ENCODE measurements at places on chromosomes 7 and 10.
A peak's percentile ranks its signal among the peaks of the same experiment; 100 is the strongest.

DNA sequence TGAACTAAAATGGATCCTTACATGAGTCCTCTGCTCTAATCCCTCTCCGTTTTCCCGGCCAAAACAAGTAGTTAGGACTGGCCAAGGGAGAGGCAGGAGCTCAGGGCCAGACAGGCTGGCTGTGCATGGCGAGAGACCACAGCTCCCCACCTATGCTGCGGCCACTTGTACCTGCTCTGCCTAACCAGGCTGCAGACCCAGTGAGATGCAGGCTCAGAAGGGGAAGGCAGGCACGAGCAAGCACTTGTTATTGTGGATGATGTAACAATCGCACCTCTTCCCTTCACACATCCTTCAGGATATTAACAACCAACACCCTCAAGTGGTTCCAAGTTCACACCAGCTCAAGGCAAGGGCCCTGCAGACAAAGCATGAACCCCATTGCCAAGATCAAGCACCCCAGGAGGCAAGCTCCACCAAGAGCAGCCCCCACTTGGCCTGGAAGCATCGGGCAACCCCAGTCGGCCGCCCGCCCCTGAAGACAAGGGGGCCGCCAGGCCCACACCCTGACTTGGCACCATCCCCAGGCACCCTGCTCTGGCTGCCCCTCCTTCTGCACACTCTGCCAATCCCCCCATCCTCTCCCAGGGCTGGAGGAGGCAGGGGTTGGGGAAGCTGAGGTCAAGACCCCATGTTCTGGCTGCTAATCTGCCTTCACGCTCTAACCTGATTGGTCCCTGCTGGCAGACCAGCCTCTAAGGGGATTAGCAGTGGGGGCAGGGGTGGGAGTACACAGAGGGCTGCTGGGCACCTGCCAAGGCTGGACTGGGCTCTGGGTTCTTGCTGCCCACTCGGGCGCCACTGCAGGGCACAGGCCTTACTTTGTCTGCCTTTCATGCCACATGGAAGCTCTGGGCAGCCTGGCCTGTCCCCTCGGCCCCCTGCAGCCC lies 111.3 kb downstream of the SLIT1 start:
- DNase-seq: no peak

GRCh38 chr10:76902949-76903348 lies 734.7 kb downstream of the KCNMA1 start:
- no peak for DNase-seq

GRCh38 chr10:79184145-79184625 lies 115.4 kb downstream of the ZMIZ1 start:
- no peak for DNase-seq

- peak; percentile 79 for DNase-seq
Measured at GRCh38 chr10:71708301-71708703, 11.3 kb downstream of the C10orf105 start.

- no peak for DNase-seq
Measured at GRCh38 chr7:157538321-157538720, 201.5 kb downstream of the DNAJB6 start.

DNA sequence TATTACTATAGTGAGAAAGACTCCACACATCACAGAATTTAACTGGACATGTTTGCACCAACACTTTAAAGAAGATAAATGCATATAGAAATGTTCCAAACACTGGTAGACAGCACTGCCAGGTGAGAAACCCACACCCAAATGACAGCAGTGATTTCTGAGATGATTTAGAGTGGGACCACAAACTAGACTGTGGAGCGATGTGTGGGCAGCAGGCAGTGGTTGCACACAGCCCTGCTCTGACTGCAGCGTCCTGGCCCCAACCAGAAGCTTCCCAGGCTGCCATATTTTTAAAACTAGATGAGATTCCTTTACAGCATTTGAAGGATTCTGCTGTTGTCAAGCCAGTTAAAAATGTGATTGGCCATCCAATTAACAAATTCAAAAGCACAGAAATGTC lies 47.7 kb upstream of the COMMD3 start:
- no peak for DNase-seq

GRCh38 chr7:120955577-120956149 lies 5.1 kb downstream of the ING3 start:
- no peak for DNase-seq

GRCh38 chr7:29193316-29194205 lies 1.0 kb upstream of the CHN2 start:
- DNase-seq: no peak

GRCh38 chr10:21208666-21209316 lies 311.7 kb upstream of the NEBL start:
- DNase-seq: no peak

GRCh38 chr10:96138102-96138501 lies 8.0 kb downstream of the ZNF518A start:
- DNase-seq: peak; percentile 73

DNA sequence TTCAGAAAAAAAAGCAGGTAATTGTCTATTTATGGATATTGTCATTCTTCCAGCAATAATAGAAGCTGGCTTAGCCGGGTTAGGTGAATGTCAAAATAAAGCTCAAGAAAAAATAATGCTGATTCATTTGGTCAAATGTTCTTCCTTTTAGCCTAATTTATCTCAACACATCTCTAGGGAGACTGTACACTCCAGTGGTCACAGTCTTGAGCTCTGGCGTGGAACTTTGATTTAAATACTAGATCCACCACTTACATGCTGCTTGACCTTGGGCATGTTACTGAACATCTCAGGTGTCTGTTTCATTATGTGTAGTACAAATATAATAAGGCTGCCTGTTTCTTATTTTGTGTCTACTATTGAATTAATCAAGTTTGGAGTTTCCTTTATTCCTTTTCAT lies 22.0 kb downstream of the PRTFDC1 start:
- DNase-seq: no peak

DNA sequence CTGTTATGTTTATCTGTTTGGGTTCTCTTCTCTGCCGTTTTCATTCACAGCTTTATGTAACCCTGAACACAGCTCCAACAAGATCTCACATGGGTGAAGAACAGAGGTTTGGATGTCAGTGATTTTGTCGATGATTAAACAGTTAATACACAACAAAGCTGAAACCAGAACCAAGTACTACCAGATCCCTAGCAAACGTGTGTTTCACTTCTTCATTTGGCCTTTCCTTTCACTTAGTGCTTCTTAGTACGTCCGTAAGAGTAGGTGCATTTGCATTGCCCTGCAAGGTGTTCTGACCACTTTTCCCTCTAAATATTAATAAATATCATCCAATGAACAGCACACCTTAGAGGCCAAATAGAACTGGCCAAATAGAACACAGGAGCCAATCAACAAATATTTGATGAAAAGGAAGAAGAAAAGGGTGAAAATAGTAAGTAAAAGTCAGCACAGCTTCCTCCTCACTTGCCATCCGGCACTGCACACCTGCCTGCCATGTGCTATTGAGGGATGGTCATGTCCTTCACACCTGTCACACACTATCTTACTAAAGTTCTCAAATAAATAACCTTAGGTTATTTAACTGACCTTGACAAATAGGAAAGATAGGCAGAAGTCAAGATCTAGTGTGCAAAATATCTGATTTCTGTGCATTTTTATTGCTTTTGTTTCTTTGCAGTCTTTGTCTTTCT lies 252.6 kb upstream of the ANKRD30A start:
- DNase-seq: no peak

DNA sequence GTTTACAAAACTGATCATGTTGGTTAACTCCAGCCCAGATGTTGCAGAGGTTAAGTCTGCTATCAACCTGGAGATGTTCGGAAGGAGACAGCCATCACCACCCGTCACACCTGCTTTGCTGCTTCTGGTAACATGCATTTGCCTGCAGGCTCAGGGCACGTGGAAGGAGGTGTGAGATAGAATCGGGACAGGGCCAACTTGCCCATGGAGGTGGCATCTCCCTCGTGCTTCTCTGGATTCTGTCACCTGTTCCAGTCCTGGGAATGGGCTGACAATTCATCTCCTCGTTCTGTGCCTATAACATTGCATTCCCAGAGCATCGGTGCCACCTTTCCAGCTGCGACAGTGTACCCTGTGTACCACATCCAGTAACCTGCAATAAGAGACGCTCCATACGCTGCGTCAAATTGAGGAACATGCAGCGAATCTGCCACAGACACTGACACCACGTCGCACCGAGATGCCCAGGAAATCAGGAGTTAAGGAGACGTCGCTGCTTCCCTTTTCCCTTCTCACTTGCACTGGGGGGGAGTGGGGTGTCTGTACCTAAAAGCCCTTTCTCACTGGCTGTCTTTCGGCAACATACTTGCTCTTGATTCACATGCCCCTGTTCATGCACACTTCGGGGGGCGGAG lies 65.8 kb downstream of the ADARB2 start:
- DNase-seq: no peak

GRCh38 chr10:95478935-95479334 lies 82.2 kb downstream of the SORBS1 start:
- DNase-seq: no peak

GRCh38 chr7:24879291-24879690 lies 100.7 kb downstream of the OSBPL3 start:
- DNase-seq: no peak

DNA sequence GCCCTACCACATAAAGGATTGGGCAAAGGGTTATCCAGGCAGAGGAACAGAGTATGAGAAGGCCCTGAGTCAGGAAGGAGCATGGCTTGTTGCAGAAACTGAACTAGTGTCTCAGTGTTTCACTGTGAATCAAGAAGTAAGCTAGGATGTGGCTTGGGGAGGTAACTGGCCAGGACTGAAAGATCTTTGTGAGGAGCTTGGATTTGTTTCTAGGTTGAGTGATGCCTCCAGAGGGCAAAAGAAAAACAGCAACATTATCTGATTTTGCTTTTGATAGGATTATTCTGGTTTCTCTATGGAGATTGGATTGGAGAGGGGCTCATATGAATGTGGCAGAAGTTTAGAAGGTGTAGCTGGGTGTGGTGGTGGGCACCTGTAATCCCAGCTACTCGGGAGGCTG lies 137.9 kb upstream of the HDAC9 start:
- DNase-seq: peak; percentile 8

GRCh38 chr10:45144326-45145070 lies 143.8 kb downstream of the ZNF22 start:
- no peak for DNase-seq

- peak; percentile 8 for DNase-seq
Measured at GRCh38 chr7:159068893-159069448, 75.7 kb downstream of the VIPR2 start.

DNA sequence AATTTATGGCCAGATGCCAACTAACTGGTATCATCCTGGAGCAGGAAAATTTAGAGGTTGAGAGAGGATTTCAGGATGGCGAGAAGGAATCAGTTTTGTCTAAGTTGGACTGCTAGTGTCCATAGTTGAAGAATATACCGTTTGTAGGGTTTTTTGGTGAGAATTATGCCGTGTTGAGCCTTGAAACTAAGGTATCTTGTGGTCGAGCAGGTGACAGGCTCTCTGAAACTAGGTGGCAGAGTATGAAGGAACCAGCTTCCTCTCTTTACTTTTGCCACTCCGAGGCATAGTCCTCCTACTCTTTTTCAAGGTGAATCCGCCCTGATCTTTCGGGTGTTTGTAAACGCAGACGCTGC lies 9.7 kb downstream of the MDFIC start:
- DNase-seq: no peak

- DNase-seq: no peak
Measured at GRCh38 chr7:85469446-85470010, 282.7 kb upstream of the SEMA3D start.

GRCh38 chr7:17769918-17770317 lies 170.4 kb downstream of the SNX13 start:
- DNase-seq: peak; percentile 55

DNA sequence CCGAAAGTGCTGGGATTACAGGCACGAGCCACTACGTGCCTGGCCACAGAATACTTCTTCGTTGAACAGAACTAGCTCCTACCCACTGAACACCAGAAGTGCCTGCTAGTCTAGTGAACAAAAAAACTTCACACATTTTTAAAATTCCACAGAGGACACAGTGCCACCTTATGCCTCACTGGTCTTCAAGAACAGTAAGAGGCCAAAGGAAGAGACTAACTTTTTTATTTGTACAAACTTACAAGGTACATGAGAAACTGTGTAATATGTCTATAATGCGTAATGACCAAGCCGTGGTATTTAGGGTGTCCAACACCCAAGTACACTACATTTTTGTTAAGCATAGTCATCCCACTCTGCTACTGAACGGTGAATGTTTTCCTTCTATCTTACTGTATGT lies 144.4 kb upstream of the PTER start:
- DNase-seq: no peak

DNA sequence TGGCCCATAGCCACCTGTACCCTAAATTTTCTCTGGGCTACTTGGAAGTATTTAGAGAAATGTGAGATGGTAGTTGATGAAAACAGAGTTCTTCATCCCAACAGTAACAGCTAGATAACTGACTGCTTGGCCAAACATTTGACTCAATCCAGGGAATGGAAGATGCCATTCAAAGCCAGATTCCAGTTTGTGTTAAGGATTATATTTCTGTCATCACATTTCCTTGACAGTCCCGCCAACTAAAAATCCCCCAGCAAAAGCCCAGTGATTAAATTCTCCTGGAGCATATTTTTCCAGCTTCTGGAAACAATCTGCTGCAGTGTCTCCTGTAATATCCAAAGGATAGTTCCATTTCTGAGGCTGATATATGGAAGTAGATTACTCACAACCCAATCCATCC lies 45.4 kb upstream of the PTN start:
- DNase-seq: no peak

DNA sequence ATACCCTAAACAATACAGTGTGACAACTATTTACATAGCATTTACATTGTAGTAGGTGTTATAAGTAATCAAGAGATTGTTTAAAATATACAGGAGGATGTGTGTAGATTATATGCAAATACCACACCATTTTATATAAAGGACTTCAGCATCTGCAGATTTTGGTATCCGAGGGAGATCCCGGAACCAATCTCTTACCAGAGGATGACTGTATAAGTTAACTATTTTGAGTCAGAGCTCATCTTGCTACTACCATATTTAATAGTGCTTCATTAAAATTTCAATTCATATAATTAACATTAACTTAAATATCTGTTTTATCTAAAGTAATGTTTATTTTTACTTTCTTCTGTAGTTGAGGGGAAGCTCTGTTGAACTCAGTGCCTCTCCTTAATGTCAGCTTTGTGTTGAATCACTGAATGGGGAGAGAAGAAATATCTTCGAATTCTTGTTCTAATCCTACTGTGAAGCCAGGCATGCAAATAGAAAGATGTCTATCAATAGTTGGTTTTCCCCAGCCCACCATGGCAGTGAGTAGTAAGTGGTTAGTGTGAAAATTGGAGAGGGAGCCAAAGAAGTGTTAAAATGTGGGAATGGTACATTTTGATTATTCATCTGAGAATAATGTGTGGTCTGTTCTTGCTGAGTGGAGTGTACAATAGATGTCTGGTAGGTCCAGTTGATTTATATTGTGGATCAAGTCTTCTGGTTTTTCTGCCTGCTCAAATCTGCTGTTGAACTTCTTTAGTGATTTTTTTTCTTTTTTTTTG lies 90.1 kb upstream of the CYP26C1 start:
- no peak for DNase-seq

DNA sequence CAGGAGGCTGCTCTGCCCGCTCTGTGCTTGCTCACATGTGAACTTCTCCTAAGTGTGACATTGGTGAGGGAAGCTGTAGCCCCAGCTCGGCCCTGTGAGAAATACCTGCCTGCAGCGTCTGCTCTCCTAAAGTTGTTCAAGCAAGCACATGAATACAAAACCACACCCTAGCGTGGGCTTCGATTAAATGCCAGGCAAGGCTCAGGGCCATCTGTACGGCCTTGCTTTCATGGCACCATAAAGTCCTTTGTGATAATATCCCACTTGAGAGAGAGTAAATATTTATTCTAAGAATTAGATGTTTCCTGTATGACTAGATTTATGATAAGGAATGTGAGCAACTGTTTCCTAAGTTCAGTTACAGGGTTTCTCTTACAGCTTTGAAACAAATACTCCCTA lies 262.8 kb upstream of the KLF14 start:
- no peak for DNase-seq
